Iris pigment epithelial cell (primary cell): ENCODE measurements at places on chromosomes 4 and X.

DNA sequence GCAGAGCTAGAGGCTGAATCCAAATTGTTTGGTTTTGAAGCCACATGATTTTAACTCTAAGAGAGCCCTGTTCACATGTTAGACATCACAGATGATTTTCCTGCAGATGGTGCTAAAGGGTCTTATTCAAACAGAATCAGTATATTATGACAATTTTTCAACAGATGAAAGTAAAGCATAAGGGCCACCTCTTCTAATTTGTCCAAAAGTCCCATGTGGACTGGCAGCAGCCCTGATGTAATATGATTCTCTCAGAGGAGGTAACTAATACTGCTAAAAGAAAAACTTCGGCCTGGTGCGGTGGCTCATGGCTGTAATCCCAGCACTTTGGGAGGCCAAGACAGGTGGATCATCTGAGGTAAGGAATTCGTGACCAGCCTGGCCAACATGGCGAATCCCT lies 26.0 kb upstream of the SETD7 start:
- peak; percentile 54 for DNase-seq

- peak; percentile 27 for DNase-seq
Observed at GRCh38 chrX:8607326-8607725, 124.6 kb downstream of the ANOS1 start.

DNA sequence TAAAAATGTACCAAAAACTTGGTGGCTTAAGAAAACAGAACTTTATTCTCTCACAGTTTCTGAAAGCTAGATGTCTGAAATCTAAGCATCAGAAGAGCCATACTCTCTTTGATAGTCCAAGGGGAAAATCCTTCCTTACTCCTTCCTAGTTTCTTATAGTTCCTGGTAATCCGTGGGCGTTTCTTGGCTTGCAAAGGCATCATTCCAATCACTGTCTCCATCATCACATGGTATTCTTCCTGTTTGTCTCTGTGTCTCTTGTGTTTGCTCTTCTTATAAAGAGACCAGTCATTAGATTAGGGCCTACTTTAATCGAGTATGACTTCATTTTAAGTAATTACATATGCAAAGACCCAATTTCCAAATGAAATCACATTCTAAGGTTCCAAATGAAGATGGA lies 118.9 kb upstream of the FSTL5 start:
- no peak for DNase-seq

DNA sequence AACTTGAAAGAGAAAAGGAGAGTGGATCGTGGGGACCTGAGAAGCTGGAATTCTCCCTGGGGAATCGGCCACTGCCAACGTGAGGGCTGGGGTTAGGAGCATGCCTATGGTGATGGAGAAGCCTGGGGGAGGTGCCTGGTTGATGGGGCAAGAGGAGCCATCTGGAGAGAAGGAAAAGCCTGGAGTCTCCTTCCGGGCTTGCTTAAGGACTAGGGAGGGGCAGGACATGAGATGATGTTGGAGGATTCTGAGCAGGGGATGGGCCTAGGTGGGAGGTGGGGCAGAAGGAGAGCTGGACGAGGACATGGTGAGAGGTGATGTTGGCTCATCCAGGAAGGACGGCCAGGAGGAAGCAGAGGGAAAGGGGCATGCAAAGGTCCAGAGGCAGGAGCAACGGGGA lies 35.0 kb upstream of the GYG2 start:
- no peak for DNase-seq

- no peak for DNase-seq
Observed at GRCh38 chr4:187414716-187415115, 580.9 kb upstream of the ZFP42 start.

DNA sequence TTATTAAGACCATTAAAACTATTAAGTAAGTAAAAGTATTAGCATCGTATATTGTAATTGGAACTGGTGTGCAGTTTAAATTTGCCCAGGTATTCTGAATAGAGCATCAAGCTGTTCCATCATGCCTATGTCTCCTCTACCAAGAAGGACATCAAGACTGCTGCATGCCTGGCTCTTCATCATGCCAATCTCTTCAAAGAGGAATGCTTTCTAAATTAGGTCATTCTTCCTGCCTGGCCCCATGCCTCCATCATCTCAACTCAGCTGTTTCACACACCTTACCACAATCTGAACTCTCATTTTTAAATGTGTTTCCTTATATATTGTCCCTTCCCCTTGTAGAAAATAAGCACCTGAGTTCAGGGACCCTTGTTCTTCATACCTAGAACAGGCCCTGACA lies 270.5 kb upstream of the PPARGC1A start:
- DNase-seq, result no peak

- peak; percentile 57 for DNase-seq
Observed at GRCh38 chr4:126604268-126604867, 1028.4 kb upstream of the INTU start.

DNA sequence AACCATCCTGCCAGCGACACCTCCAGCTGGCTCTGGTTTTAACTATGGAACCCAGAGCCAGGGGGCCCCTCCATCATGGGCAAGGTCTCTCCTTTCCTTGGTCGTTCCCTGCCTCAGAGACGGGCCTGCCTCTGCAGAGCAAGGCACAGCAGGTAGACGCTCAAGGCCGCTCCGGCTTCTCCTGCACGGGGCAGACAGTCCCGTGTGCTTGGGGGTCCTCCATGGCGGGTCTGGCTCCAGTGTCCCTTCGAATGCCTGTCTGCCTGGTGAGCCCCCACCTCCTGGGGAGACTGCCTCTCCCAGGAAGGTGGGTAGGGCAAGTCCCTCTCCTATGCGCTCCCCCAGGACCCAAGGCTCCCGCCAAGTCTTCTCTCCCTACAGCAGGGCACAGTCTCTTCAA lies 71.5 kb downstream of the ACOX3 start:
- no peak for DNase-seq
